ENCODE measurements at places on chromosomes 4 and X.

GRCh38 chrX:54248309-54248708 is 65.3 kb upstream of the FAM120C start:
- no peak for DNase-seq

GRCh38 chr4:1091561-1091995 is 21.8 kb downstream of the RNF212 start:
- DNase-seq, result no peak

- DNase-seq, result no peak
These were observed 24.5 kb downstream of the RUFY3 start for GRCh38 chr4:70746179-70746839.

DNA sequence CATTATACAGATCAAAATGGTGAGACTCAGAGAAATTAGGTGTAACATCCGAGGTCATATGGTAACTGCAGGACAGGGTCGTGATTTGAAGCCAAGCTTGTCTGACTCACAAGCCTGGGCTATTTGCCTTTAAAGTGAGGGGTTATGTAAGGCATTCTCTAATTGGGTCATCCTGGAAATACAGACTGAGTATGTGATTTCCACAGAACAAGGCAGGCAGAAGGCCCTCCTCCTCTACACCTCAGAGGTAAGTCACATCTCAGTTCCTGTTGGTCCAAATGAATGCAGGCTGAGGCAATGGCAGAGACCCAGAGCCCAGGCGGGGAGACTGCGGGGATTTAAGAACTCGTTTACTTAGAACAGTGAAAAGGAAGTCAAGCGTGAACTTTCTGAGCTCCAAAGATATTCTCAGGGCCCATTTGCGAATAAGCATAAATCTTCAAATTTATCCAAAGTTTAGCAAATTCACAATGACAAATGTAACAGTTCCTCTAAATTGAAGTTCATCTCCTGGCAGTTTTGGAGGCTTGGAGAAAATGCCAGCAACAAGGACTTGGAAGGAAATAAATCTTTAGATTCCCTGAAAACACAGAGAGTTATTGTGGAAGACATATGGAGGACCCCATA is 153.3 kb downstream of the LDB2 start:
- DNase-seq, result no peak

DNA sequence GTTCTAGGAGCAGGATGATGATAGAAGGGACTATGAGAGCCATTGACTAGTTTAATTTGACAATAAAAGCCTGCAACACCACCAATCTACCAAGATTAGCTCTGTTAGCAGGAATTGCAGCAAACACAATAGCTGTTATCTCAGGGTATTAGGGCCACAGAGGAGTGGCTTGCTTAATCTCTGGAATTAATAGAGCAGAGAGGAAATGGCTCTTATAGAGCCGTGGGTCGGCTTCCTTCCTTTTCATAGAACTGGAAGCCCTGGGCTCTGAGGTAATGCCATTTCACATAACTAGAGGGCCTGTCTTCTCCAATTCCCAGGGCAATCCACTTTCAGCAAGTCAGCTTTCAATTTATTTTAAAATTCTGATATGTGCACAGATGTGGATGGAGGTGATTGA is 83.0 kb downstream of the MAMLD1 start:
- no peak for DNase-seq

DNA sequence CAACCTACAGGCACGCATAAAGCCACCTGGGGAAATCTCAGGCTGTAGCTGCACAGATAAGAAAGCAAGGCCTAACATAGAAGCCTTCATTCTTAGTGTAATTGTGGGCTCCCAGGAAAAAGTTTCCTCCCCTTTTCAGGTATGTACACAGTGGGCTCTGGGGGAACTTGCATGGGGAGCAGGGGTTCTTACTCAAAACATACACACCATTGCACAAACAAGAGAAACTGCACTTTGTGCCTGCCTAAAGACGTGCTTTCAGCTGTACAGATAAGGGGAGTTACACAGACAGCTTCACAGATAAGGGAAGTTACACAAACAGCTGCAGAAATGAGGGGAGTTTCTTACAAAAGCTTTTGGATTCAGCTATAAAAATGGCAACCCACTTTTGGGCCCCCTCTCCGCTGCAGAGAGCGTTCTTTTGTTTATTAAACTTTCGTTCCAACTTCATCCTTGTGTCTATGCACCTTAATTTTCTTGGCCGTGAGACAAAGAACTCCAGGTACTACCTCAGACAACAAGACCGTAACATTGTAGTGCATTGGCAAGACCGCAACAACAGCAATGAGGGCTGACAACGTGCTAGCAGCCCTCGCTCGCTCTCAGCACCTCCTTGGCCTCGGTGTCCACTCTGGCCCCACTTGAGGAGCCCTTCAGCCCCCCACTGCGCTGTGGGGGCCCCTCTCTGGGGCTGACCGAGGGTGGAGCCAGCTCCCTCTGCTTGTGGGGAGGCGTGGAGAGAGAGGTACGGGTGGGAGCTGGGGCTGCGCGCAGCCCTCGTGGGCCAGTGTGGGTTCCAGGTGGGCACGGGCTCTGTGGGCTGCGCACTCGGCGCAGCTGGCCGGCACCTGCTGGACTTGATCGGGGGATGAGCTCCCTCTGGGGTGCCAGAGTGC is 317.5 kb downstream of the RAPGEF2 start:
- no peak for DNase-seq

GRCh38 chr4:1385373-1386340 is 20.6 kb downstream of the NKX1-1 start:
- DNase-seq, result no peak

GRCh38 chrX:133911825-133912495 is 73.4 kb downstream of the GPC3 start:
- no peak for DNase-seq

DNA sequence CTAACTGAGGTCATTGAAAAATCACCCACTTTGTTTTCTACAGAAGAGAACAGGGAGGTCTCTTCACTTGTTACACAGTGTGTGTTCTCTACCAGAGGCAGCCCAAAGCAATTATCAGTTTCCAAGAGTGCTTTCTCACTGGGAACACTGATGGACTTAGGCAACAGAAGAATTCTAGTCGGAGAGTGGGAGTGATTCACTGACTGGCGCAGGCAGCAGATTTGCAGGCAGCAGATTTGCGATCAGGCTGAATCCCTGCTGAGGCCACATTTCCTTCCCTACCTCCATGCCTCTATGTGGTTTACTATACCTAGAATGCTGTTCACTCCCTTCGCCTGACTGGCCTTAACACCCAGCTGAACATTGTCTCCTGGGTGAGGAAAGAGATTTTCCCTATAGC is 6.6 kb downstream of the OCIAD2 start:
- no peak for DNase-seq

GRCh38 chrX:70479247-70479921 is 34.7 kb downstream of the DLG3 start:
- no peak for DNase-seq

DNA sequence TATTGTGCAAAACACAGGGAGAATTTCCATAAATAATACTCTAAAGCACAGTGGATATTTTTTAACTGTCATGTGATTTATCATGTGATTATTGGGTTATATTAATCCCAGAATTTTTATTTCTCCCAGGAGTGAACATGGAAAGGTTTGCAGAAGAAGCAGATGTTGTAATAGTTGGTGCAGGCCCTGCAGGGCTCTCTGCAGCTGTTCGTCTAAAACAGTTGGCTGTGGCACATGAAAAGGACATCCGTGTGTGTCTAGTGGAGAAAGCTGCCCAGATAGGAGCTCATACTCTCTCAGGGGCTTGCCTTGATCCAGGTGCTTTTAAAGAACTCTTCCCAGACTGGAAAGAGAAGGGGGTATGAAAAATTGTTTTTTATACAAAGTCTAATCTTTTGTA is 10.0 kb downstream of the ETFDH start:
- DNase-seq, result no peak

- no peak for DNase-seq
These were observed 4.1 kb downstream of the BRS3 start for GRCh38 chrX:136491832-136492231.

DNA sequence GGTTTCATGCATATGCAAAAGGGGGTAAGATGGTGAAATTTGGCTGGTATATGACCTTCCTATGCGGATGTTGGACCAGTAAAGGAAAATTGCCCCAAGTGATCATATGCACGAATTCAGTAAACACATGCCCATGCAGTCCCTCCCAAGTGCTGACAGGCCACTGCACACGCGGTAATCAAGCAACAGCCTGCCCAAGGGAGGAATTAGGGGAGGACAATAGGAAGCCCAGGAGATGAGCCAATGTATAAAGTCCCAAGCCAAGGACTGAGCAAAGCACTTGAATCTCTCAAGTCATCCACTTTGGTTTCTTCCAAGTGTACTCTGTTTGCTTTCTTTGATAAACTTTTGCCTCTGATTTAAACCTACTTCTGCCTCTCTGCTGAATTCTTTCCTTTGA is 21.1 kb downstream of the MAGEB16 start:
- DNase-seq, result no peak

GRCh38 chr4:109944591-109944990 is 31.9 kb downstream of the EGF start:
- no peak for DNase-seq

- no peak for DNase-seq
These were observed 73.3 kb downstream of the TASL start for GRCh38 chrX:30504309-30504708.

DNA sequence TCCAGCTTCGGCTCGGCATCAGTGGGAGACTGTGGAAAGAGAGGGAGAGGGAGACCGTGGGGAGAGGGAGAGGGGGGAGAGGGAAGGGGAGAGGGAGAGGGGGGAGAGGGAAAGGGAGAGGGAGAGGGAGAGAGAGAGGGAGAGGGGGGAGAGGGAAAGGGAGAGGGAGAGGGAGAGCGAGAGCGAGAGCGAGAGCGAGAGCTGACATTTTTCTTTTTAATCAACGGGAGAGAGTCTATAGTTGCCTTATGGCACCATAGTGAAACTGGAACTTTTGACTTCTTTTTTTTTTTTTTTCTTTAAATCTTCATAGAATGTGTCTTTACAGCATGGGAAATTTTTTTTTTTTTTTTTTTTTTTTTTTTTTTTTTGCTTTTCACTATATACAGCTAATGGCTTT is 94.7 kb upstream of the NUDT6 start:
- no peak for DNase-seq

All from activated gamma-delta T cell treated with Interleukin-2 at 50 U/mL for 16 hours (primary cell).